GM19239 (cell line): ENCODE measurements at places on chromosomes 1 and 21.

- no peak for DNase-seq
Observed at GRCh38 chr21:46157396-46157986, 2.1 kb upstream of the FTCD start.

DNA sequence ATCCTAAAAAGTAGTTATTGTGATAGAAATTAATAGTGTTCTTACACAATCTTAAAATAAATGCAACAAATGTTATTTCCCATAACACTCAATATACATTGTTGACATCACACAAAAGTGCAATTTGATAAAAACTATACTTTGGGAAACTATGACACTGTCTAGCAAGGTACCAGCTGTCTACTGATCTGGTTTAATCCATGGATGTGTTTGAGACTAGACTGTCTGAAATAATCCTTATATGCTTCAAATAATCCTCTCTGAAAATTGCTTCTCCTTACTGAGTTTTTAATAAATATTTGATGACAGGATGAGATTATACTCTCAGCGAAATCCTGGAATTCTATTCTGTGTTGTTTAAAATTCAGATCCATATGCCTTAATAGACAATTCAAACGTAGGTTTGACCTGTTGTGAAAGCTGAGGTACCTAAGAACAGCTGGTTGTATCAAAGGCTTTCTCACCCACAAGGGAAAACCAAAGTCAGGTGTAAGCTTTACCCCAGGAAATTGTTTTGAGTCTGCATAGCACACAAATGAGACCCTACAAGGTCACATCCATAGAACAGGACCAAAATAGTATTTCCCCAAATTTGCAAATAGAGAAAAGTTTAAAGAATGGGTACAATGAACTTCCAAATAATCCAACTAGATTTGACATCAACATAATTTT, 8.8 kb upstream of the GFI1 start:
- DNase-seq: no peak

DNA sequence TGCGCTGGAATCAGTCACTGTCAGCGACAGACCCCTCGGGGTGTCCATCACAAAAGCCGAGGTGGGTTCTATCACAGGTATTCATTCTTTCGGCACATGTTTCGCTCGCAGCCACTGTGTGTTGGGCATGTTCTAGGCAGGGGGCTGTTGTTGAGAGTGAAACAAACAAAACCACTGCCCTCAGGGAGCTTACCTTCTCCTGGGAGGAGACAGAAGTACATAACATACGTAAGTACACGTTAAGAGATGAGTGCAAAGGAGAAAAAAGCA, 6.6 kb downstream of the ATF3 start:
- DNase-seq: no peak

GRCh38 chr1:152014943-152015342, 21.3 kb upstream of the S100A10 start:
- no peak for DNase-seq

- DNase-seq: no peak
Observed at GRCh38 chr1:110587906-110588305, 18.3 kb downstream of the KCNA2 start.

DNA sequence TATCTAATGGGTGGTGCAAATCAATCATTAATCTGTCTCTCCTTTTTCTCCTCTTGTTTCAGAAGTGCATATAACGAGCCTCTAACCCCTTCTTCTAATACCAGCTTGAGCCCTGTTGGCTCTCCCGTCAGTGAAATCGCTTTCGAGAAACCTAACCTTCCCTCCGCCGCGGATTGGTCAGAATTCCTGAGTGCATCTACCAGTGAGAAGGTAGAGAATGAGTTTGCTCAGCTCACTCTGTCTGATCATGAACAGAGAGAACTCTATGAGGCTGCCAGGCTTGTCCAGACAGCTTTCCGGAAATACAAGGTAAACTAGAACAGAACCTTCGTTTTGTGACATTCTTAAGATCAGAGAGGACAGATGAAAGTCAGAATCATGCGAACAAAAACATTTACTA, 25.3 kb upstream of the VAMP3 start:
- DNase-seq: no peak

DNA sequence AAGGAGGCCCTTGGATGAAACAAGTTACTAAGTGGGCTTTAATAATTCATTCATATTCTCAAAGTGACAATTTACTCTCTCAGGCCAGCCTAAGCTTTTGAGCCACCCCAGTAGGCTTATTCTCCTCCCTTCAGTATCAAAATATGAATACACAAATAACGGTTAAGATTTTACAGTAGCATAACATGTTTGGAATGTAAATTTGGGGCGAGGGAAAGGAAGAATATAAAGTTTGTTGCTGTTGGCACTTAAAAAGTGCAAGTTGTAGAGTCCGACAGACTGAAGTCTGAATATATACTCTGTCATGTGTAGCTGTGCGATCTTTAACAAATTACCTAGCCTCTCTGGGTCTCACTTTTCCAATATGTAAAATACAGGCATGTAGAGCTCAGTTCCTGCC, 22.6 kb upstream of the MYSM1 start:
- no peak for DNase-seq

- DNase-seq: no peak
Observed at GRCh38 chr1:209455145-209455544, 128.4 kb upstream of the CAMK1G start.
